ENCODE measurements at places on chromosomes 3 and 15. TPM values are rescaled to one million over a fixed set of nuclear protein-coding genes. Genes with fewer than 3 reads are reported as not detected.

The AQR gene
- polyA plus RNA-seq: 11.6 TPM

- no peaks in the 10 kb centered on the region for H3K27me3 ChIP-seq
- H3K4me1 ChIP-seq: peaks cover 31% of the 10 kb centered on the region
- H3K4me3 ChIP-seq: no peak overlapping the region
- DNase-seq: peak; percentile 92
Measured at GRCh38 chr15:70055601-70056051, 42.1 kb downstream of the TLE3 start.

DNA sequence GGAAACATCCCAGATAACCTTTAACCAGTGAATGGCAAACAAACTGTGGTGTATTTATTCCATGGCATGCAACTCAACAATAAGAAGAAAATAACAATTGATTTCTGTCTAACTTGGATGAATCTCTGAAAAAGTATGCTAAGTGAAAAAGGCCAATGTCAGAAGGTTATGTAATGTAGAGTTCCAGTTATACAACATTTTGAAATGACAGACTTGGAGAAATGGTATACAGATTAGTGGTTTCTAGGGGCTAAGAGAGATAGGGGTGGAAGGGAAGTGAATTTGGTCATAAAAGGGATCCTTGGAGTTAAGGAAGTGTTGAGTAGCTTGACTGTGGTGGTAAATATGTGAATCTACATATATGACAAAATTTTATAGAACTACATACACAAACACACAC is 269.4 kb upstream of the SUCLG2 start:
- no peak overlapping the region for H3K4me3 ChIP-seq
- no peaks in the 10 kb centered on the region for H3K4me1 ChIP-seq
- no peak for DNase-seq
- no peak overlapping the region for H3K27ac ChIP-seq
- H3K27me3 ChIP-seq: no peaks in the 10 kb centered on the region
- H3K36me3 ChIP-seq: no peaks in the 10 kb centered on the region

- H3K36me3 ChIP-seq: no peaks in the 10 kb centered on the region
- no peak for DNase-seq
- peak overlapping the region; percentile 8 for H3K27ac ChIP-seq
- H3K27me3 ChIP-seq: peaks cover 4% of the 10 kb centered on the region
- no peak overlapping the region for H3K4me3 ChIP-seq
Measured at GRCh38 chr15:70357453-70357852, 259.7 kb upstream of the TLE3 start.

DNA sequence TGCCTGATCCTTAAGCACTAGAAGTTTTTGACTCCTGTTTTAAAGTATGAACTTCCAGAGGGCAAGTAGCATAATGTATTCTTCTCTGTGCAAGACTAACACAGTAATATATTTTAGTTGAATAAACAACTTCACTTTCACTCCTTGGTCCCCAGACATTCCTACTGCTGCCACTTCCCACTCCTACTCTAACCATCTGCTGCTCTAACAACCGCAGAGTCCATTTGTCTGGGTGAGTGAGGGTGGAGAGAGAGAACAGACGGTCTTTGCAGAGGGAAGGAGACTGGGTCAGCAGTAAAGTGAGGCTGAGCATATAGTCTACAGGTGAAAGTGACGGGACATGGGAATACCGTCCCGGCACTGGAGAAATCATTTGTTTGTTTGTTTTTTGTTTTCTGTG is 301.0 kb upstream of the SLCO3A1 start:
- no peak overlapping the region for H3K4me3 ChIP-seq
- H3K27me3 ChIP-seq: no peaks in the 10 kb centered on the region
- no peaks in the 10 kb centered on the region for H3K36me3 ChIP-seq

- H3K4me3 ChIP-seq: no peak overlapping the region
- no peaks in the 10 kb centered on the region for H3K27me3 ChIP-seq
- no peak overlapping the region for H3K27ac ChIP-seq
- no peaks in the 10 kb centered on the region for H3K4me1 ChIP-seq
- no peaks in the 10 kb centered on the region for H3K36me3 ChIP-seq
Measured at GRCh38 chr3:122800031-122800430, 5.2 kb downstream of the SLC49A4 start.

The PP2D1 gene
- not detected for polyA plus RNA-seq

The RLBP1 gene
- not detected for polyA plus RNA-seq

- no peaks in the 10 kb centered on the region for H3K4me1 ChIP-seq
- no peaks in the 10 kb centered on the region for H3K36me3 ChIP-seq
- H3K27ac ChIP-seq: no peak overlapping the region
- H3K4me3 ChIP-seq: no peak overlapping the region
- no peak for DNase-seq
Measured at GRCh38 chr3:175731543-175731942, 872.4 kb downstream of the NAALADL2 start.

The ZBED2 gene
- polyA plus RNA-seq: 1.3 TPM

DNA sequence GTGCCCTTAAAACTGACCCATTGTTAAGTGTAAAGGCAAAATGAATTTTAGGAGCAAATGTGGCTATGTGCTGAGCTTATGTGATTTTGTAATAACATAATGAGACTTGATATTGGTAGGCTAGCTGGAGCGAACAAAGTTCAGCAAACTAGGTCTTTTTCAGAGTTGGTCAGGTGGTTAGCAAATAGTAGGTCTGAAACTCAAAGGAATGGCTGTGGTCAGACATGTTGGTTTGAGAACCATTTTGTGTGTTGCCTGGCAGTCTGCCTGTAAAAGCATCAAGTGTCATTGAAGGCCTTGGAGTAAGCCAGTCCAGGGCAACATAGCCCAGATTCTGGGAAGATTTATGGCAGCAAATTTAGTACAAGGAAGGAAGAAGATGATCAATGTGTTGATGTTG is 16.4 kb downstream of the FBXO22 start:
- peaks cover 9% of the 10 kb centered on the region for H3K4me1 ChIP-seq
- H3K27ac ChIP-seq: no peak overlapping the region
- no peak overlapping the region for H3K4me3 ChIP-seq
- DNase-seq: no peak

- no peak for DNase-seq
- peaks cover 75% of the 10 kb centered on the region for H3K36me3 ChIP-seq
- H3K4me1 ChIP-seq: peaks cover 7% of the 10 kb centered on the region
- H3K27ac ChIP-seq: no peak overlapping the region
- H3K4me3 ChIP-seq: no peak overlapping the region
Measured at GRCh38 chr3:25604107-25604805, 60.5 kb downstream of the TOP2B start.

The CISH gene
- 2.0 TPM for polyA plus RNA-seq

DNA sequence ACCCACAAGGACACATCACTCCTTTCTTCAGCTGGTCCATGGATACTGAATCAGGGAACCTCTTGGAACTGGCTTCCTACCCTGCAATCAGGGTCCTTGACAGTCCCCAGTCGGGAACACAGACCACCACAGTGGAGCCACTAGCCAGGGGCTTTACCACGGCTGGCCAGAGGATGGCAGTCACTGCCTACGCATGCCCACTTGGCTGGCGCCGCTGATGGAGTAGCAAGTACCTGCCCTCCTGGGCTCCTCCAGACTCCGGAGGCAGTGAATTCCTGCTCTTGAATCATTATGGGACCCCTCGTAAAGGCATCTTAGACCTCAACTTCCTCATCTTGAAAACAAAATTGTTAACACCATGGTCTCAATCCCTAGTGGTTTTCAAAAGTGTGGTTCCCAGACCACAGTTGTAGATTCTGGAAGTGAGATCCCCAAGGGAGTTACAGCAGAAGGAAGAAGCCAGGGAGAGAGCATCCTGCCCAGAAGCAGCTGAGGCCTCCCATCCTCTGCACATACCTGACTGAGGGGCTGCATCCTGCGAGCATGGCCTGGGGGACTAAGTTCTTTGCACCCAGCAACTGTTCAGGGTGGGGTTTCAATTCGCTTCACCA is 9.1 kb upstream of the SKIC8 start:
- no peak overlapping the region for H3K4me3 ChIP-seq
- H3K36me3 ChIP-seq: no peaks in the 10 kb centered on the region
- H3K4me1 ChIP-seq: peaks cover 11% of the 10 kb centered on the region
- H3K27ac ChIP-seq: no peak overlapping the region
- DNase-seq: peak; percentile 89

Measured in SK-N-SH (cell line).